ENCODE measurements at places on chromosomes 16 and 17.

GRCh38 chr17:67879662-67880061, 54.4 kb downstream of the BPTF start:
- no peak for DNase-seq

DNA sequence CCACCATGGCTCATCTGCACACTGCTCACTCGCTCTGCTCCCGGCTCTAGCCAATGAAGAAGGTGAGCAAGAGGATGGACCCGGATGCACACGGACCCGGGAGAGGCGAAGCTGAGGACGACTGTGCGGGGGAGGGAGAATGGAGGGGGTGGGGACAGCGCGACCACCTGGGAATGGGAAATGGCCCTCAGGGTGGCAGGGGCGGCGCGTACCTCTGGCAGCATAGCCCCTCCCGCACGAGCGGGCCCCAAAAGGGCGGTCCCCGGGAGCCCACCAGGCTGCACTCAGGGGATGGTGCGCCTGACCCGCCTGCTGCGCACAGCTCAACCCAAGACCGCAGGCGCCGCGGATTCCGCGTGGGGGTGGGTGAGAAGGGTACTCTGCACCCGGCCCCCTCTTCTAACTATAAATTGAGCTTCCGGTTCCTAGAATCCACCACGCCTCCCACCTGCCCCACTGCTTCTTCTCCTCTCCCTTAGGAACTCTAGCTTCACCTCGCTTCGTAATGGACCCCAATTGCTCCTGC, 6.1 kb downstream of the MT1H start:
- no peak for DNase-seq

DNA sequence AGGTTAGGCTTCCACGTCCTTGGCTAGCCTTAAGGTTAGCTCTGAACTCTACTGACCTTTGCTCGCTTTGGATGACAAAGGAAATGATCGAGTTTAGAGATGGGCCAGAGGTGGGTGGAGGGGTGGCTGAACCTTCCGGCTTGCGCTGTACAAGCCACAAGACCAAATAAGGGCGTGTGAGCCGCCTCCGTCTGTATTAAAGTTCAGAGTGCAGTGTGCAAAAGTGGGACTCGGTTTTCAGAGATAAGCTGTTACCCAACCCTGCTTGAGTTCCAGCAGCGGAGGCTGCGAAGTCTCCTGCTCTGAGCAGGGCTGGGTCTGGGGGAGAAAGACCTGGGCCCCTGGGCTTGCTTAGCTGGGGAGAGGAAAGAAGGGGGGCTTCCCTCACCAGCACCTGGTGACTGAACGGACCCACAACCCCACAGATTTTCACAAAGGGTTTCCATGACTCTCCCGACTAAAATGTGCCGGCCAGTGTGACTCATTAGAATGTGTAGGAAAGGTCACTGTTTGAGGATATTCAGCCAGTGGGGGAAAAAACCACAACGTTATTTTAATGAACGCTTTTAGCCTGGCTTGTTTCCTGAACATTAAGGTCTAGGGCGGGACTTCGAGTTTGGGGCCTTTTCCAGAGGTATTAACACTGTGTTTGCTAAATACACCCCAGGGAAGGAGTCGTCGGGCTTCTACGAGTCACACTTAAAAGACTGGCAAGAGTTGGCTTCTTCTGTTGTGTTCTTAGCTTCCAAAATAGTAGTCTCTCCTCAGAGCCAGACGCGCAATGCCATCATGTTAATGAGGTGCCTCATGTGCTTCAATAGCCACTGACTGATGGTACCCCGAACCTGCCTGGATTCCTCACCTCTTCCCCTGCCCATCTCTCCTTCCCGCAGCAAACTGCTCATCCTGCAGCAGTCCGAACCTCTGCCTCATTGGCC, 67.0 kb downstream of the CENPV start:
- peak; percentile 88 for DNase-seq

DNA sequence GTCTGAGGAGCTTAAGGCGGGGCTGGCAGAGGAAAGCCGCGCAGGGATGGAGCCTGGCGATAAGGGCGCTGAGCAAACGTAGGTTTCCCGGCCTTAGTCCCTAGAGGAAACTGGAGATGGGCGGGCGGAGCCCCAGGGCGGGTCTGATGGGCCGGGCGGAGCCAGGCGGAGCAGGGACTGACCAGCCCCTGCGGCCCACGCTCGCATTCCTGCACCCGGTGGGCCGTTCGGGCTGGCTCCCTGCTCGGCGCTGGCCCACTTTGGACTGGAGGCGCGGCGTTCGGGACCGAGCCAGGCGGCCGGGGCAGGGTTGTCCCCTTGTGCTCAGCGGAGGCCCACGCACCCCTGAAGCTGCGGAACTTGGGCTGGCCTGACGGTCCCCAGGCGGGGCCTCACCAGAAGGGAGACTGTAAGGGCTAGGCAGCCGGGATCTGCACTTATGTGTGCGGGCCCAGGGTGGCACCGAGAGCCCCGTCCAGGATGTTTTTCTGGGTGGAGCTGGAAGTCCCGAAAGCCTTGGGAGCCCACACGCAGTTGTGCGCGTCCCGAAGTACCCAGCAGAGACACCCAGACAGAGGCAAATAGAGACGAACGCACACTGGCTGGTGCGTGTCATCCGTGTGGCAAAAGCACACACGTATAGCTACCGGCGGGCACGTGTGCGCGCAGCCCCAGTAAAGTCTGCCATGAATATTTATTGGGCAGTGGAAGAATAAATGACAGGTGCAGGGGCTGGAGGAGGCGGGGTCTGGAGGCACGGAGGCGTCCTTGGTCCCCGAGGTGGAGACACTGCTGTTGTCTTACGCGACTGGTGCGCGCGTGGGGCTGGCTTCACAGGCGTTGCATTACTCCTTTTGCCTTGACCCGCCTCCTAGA, 1.4 kb downstream of the PYDC1 start:
- peak; percentile 82 for DNase-seq

DNA sequence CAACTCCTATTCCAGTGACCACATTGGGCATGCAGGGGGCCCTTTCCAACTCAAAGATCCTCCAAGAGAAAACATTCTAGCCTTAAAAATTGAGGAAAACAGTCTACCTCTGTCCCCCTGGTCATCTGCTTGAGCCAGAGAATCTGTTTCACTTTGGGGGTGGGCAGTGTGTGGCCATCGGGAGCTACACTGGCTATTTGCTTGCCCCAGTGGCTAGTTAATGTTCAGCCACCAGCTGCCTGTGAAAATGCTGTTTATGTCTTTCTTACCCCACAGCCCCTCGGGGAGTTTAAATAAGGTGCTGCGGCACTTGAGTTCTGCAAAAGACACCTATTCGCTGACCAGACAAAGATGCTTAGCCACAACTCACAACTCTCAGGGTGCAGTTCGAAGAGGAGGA, 43.4 kb downstream of the GNAO1 start:
- DNase-seq = no peak

All from upper lobe of right lung (tissue), 1 donor.